ENCODE measurements at places on chromosomes 3 and 15. TPM values are rescaled to one million over a fixed set of nuclear protein-coding genes. Genes with fewer than 3 reads are reported as not detected.

Gene ACKR4
- 7.1 TPM for total RNA-seq

DNA sequence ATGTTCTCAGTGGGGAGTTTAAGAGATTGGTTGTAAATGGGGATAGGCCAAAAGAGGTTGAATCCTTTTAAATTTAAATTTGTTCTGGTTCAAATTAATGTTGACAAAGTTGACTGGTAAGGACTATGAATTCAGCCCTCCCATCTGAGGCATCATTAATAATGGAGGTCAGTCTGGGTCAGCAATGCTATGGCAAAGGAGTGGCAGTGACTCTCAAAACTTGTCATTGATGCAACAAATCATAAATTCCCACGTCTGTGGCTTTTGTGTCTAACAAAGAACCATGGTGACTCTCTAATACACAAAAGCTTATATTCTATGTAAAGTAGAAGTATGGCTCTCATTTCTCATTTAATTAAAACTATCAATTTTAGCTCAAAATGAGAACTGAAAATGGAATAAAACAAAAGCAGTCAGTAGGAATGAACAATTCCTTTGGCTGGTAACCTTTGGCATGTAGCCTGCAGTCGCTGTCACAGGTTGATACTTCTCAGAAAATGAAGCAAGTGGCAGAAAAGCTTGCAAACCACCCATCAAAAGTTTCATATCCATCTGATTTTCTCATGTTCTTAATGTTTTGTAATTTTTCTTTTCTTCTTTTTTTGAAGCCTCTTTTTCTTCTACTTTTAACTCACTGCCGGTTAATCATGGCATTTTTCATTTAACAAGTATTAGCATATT is 12.2 kb upstream of the ZBED2 start:
- peak; percentile 36 for DNase-seq

Gene APOD
- 0.27 TPM for total RNA-seq

- no peak for DNase-seq
Observed at GRCh38 chr3:125148836-125149235, 63.7 kb downstream of the SLC12A8 start.

Gene PLA2G4D
- not detected for total RNA-seq
